IMR-90 (cell line): ENCODE measurements at places on chromosomes 16 and 17. TPM values are rescaled to one million over a fixed set of nuclear protein-coding genes. Genes with fewer than 3 reads are reported as not detected.

Gene CD300E
- total RNA-seq: not detected in 2 replicates

- DNase-seq: no peak
Measured at GRCh38 chr17:67784364-67785121, 40.8 kb upstream of the BPTF start.

- no peak for DNase-seq
Measured at GRCh38 chr16:56143666-56144065, 47.6 kb upstream of the GNAO1 start.

DNA sequence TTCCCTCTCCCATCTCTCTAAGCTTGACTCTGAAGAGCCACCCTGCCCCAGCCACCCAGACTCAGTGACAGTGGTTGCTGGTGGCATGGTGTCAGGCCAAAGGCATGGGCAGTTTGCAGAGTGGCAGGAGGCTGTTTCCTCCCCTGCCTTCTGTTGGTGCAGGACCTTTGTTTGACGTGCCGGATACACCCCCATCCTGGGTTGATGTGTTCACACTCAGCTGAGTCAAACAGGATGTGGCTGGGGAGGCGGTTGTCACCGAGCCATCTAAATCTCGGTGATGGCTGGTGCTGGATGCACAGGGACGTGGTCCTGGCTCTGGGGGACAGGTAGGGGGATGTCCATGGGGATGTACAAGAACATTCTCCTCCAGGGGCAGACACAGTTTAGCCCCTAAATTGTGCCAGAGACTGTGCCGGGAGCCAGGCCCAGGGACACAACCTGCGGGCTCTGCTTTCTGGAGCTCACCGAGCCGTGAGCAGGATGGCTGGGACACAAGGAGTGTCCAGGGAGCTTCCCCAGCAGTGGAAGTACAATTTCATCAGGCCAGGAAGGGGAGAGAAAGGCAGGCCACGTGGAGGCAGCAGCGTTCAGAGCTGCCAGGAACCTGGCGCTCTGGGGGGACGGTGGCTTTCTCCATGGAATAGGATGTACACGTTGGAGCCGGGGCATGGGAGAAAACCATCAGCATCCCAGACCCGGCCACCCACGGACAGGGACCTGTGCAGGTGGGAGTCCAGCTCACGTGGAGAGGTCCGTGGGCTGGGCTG is 264.2 kb downstream of the SEC14L1 start:
- peak; percentile 86 for DNase-seq

DNA sequence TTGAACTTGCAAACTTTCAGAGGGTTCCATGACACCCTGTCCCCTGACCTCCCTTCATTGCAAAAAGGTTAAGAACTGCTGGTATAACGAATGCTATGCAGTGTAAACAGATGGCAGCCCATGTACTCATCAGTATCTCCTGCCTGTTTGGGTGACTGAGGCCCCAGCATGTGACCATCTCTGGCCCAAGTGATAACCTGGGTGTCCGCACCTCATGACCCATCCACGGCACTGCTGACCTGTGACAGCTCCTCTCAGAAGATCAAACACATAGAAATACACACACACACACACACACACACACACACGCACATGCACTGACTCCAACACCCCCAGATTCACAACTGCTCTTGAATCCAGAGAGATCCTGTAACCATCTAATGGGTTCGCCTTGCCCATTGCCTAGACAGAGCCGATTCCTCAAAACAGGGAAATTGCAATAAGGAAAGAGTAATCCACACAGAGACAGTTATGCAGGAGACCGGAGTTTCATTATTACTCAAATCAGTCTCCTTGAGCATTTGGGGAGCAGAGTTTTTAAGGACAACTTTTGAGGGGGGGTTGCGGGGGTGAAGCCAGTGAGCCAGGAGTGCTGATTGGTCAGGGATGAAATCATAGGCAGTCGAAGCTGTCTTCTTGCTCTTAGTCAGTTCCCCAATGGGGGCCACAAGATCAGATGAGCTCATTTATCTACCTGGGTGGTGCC is 11.3 kb upstream of the PHOSPHO1 start:
- no peak for DNase-seq

- DNase-seq: peak; percentile 60
Measured at GRCh38 chr17:19904412-19904811, 36.7 kb upstream of the ULK2 start.

DNA sequence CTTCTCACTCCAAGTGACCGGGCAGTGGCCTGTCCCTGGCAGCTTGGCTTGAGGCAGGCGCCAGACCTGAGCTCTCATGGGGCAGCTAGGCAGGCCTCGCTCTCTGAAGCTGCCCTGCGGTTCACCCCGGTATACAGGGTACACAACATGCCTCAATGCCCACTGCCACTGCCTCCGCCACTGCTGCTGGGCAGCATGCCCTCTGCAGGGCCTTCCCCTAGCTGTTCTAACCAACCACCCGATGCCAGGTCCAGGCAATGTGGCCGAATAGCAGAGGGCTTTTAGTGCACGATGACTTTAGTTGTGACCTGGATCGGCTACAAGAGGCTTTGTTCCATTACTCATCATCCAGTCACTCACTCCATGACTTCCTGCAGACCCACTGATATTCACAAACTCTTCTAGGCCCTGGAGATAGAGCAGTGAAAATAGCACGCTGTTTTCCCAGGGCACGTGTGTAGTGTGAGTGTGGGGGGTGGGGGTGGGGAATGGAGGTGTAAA is 19.7 kb downstream of the CDC42EP4 start:
- DNase-seq: peak; percentile 83
